ENCODE measurements at places on chromosomes 13 and 19. TPM values are rescaled to one million over a fixed set of nuclear protein-coding genes. Genes with fewer than 3 reads are reported as not detected.

The NMRK2 gene
- not detected for total RNA-seq

The CNMD gene
- total RNA-seq, result not detected

The PSG7 gene
- total RNA-seq, result not detected

The PSG11 gene
- total RNA-seq, result not detected

The FGF14 gene
- total RNA-seq, result 0.06 TPM

The A1BG gene
- 62.6 TPM for total RNA-seq

The PGPEP1 gene
- 11.0 TPM for total RNA-seq

The CGB7 gene
- total RNA-seq, result 1.5 TPM

The MIA gene
- not detected for total RNA-seq

The OR1M1 gene
- total RNA-seq, result not detected

DNA sequence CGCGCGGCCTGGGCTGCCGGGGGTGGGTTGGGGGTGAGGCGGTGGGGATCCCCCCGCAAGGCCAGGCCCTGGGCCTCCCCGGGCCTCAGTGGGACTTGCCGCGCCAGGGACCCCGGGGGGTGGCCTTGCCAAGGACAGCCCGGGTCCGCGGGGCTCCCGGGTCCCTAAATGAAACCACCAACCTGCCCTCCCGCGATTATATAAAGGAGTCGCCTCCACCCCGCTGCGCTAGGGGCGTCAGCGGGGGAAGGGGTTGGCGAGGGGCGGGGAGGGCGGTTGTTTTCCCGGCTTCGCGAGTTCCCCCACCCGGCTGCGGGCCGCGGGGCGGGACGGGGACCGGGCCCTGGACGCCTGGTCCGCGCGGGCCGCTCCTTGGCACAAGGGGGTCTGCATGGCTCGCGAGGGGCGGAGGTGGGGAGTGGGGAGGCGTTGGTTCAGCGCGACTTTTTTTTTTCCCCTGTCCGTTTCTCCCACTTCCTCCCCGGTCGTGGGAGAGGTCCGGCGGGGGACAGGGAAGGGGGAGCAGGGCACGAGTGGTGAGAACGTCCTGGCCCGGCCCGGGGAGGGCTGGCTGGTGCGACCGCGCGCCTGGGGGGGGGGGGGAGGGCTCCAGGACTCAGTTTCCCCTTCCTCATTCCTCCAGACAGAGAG lies 822 bp upstream of the ZBTB7A start:
- DNase-seq, result no peak

DNA sequence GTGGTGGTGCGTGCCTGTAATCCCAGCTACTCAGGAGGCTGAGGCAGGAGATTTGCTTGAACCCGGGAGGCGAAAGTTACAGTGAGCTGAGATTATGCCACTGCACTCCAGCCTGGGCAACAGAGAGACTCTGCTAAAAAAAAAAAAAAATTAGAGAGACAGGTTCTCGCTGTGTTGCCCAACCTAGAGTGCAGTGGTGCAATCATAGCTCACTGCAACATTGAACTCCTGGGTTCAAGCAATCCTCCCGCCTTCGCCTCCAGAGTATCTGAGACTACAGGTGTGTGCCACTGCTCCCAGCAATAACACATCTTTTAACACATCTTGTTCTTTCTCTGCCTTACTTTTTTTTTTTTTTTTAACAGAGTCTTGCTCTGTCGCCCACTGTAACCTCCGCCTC lies 32.7 kb downstream of the CLEC17A start:
- no peak for DNase-seq

DNA sequence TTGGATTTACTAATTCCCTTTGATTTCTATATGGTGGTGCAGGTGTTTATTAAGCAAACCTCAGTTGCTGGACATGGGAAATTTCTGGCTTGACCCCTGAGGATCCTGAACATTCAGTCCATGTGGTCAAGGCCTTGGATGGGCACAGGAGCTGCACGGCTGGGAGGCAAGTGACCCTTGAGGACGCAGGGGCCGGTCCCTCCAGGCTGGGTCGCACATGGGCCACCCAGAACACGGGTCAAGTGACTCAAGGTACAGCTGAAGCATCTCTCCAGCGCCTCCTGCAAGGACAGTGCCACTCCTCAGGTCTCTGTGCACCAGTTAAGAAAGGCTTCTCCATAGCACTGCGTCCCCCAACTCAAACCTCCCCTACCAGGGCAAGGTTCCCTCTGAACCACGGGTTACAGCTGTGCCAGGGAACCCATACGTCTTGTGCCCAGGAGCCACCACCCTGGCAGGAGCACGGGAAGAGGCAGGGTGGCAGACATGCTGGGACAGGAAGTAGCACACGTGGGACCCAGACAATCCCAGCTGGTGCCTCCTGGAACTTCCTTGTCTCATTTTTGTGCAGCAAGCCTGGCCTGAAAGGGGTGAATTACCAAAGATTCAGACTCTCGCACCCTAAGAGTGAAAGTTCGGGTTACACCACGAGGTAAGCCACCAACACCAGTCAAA lies 93.1 kb downstream of the SPACA7 start:
- no peak for DNase-seq

DNA sequence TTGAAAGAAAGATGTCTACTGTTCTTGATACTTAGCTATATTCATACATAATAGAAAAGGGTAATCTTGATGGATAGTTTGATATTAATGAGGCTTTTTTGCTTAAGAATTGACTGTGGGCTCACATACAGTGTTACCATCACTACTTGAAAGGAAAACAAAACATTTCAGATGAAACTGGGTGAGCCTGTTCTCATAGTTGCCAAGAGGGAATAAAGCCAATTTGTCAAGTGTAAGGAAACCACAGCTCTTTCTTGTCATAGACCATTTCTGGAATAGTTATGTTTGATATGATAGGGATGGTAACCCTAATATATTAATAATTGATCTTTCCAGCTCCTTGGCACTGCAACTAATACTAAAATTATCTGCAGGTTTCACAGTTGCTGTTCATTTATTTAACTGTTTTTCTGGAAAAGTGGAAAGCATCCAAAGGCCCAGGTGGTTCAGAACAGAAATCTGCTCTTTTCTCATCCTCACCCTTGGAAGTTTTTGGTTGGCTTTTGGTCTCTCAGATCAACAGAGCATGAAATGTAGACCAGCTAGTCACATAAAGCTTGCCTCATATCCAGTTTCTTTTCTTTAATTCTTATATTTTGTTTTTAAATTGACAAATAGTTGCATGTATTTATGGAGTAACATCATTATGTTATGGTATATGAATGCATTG lies 43.2 kb downstream of the ARHGEF7 start:
- no peak for DNase-seq

GRCh38 chr19:12913011-12913561 lies 6.0 kb downstream of the SYCE2 start:
- no peak for DNase-seq

GRCh38 chr19:48746738-48747575 lies at the start of gene IZUMO1:
TSS of gene IZUMO1 (minus strand) at chr19:48746909. CDS start at chr19:48745859, 1,050 bp downstream.
- peak; percentile 68 for DNase-seq

GRCh38 chr13:96783511-96783910 lies 210.8 kb downstream of the OXGR1 start:
- DNase-seq, result no peak

GRCh38 chr19:5369962-5370367 lies 29.4 kb upstream of the PTPRS start:
- DNase-seq, result no peak

GRCh38 chr19:10454267-10454666 lies 33.9 kb downstream of the PDE4A start:
- peak; percentile 40 for DNase-seq

DNA sequence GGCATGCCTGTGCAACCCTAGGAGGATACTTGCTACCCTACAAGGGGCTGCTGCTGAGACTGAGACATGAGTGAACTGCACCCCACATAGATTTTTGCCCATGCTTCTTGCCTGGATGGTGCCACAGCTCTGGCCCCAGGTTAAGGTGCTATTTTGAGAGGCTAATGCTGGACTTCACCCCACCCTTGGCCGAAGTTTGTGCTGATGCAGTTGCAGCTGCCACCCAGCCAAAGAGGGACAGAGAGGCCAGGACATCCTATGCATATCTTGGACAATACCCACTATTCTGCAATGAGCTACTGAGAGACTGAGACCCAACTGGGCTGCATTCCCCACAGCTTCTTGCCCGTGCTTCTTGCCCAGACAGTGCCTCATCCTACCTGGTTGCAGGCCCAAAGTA lies 34.6 kb downstream of the NHLRC3 start:
- no peak for DNase-seq

- no peak for DNase-seq
Measured at GRCh38 chr13:27621116-27621365, 651 bp upstream of the POLR1D start.

DNA sequence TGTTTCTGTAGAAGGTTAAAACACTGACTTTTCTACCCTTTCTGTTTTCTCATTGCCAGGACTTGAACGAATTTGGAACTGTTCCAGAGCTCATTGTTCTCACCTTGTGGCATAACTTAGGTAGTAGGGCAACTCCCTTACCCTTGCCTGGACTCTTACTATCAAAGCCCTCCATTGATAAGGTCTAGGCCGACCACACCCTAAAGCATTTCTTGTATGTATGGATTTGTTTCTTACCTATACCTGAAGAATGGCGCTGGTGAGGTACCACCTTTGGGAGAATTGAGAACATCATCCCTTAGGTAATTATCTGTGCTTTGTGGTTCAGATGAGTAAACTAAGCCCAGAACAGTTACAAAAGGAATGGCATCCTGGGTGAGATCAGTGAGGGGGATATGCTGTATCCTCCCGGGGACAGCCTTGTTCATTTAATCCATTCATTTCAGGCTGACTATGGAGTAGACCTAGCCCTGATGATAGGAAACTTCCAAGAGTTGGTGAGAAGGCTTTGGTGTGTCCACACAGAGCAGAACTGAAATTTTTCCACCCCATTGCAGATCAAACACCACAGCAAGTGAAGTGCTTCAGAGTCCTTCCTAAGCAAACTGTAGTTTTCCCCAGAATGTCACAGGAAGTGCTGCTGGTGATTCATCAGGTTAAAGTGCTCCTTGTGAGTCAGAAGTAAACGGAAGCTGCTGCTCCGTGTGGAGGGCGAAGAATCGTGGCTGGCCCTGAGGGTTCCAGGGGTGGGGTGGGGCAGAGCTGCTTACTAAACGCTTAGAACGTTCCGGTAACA lies 113.0 kb downstream of the TEX26 start:
- peak; percentile 95 for DNase-seq

- DNase-seq, result no peak
Measured at GRCh38 chr19:43662487-43662886, 7.5 kb downstream of the PLAUR start.

DNA sequence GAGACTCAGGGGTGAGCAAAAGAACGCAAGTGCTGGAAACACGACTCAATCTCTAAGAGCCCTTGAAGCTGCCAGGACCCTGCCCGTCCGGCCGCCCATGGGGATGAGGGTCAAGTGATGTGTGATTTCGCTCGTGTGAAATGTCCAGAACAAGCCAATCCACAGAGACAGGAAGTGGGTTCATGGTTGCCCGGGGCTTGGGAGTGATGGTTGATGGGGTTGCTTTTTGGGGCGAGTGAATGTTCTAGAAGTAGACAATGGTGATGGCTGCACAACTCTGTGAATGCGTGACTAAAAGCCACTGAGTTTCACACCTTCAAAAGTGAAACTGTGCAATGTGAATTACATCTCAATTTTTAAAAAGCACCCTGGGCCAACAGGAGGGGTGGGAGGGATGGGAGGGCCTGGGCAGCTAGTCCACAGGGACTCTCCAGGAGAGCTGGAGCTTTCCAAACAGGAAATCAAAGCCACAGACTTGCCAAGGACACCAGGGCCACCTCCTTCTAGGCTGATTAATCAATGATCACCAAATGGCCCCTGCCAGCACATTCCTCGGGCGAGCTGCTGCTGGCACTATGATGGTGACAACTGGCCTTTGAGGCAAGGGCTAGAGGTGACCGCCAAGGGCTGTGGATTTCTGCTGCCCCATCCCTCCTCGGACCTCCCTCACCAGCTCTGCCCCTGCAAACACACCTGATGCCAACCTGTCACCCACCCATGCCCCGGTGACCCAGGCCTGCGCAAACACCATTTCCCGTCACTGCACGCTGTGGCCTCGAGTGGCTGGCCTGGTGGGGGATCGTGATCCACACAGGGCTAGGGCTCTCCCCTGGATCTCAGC lies 14.0 kb downstream of the DPP9 start:
- DNase-seq, result no peak

GRCh38 chr19:17469481-17470067 lies 750 bp upstream of the SLC27A1 start:
- peak; percentile 91 for DNase-seq

DNA sequence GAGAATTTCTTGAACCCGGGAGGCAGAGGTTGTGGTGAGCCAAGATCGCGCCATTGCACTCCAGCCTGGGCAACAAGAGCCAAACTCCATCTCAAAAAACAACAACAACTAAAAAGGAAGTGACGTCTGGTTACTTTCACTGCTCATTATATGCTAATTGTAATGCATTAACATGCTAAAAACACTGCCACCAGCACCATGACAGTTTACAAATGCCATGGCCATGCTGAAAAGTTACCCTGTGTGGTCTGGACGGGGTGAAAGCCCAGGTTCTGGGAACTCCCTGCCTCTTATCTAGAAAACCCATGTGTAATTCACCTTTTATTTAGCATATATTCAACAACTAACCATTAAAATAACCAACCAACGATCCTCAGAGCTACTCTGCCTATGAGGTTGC lies 28.1 kb downstream of the CPT1C start:
- DNase-seq, result no peak

- no peak for DNase-seq
Measured at GRCh38 chr19:4979211-4979807, 10.4 kb downstream of the KDM4B start.

DNA sequence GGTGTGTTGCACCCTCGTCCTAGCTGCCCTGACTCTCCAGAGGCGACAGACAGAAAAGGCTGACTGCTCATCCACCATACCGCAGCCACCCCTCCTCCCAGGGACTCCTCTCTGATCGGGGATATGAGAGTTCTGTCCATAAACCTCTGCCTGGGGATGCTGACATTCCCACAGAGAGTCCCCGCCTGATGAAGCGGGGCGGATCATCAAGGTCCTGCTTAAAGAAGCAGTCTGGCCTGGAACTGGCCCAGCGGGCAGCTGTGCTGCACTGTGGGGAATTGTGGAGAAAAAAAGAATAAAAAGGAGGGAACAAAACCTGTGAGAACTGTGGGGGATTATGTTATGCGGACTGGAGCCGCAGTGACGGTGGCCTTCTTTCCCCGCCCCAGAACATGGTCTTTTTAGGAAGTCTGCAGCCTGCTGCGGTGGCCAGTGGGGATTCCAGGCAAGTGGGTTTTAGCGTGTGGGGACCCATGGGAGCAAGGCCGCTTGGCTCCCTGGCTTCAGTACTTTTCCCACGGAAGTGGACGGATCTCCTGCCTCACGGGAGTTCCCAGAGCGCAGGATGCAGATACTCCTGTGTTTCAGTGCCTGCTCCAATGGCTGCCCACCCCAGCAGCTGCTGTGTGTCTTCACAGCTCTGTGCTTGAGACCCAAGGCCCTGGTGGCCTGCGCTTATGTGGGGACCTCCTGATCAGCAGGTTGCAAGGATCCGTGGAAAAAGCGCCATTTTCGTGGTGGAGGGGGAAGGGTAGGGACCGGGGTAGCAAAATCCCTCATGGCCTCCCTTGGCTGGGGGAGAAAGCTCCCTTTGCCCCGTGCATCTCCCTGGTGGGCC lies 1456.2 kb upstream of the SLC10A2 start:
- DNase-seq, result no peak

DNA sequence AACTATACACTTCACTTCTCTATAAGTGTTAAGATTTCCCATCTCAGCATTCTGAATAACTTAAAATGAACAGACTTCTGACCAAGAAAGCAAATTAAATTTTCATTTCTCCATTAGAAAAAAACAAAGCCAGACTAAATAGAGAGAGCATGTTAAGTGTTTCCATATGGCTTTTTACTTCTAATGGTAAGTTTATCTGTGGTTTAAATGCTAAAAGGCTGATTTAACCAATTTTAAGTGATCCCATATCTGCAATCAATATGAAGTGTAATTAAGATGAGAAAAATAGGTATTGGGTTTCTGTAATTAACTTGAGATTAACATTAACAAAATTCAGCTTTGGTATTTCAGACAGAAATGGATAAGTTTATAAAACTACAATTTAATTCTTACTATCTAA lies 107.8 kb downstream of the ELF1 start:
- DNase-seq, result no peak

Measured in LHCN-M2 (cell line).